Fibroblast of lung (primary cell): ENCODE measurements at places on chromosomes 3 and 15.

- no peak for DNase-seq
These were observed 74.6 kb upstream of the TSC22D2 start for GRCh38 chr3:150333477-150333876.

DNA sequence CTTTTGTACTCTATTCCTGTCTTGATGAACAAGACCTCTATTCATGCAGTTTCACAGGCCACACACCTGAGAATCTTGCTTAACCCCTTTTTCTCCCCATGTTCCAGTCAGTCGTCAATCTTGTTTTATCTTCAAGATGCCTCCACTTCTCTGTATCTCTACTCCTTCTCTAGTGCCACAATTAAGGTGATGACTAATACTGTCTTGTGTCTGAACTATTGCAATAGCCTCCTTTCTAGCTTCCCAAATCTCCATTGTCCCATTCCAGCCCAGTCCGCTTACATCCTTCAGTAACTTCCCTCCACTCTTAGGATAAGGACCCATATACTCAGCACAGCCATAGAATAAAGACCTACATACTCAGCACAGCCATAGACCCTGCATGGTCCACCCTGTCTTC is 24.7 kb downstream of the CHST14 start:
- no peak for DNase-seq

GRCh38 chr15:71093054-71094024 is 21.9 kb upstream of the THSD4 start:
- peak; percentile 50 for DNase-seq

- peak; percentile 36 for DNase-seq
These were observed 92.8 kb downstream of the DUT start for GRCh38 chr15:48423896-48424475.

DNA sequence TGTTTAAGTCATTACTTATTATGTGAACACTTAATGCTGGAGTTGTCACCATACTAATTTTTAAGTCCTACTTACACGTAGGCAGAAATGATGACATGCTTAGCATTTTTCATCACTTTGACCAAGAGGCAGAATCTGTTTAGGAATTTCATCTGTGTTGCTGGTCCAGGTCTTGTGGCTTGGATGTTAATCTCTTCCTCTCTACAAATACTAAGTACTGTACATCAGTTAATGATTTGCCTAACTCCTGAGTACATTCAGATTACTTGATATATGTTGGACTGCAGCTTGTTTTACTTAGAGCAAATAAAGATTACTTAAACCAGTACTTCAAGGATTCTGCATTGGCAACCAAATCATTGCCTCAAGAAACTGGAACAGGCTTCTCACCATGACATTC is 8.6 kb downstream of the SNRK start:
- DNase-seq = peak; percentile 29

DNA sequence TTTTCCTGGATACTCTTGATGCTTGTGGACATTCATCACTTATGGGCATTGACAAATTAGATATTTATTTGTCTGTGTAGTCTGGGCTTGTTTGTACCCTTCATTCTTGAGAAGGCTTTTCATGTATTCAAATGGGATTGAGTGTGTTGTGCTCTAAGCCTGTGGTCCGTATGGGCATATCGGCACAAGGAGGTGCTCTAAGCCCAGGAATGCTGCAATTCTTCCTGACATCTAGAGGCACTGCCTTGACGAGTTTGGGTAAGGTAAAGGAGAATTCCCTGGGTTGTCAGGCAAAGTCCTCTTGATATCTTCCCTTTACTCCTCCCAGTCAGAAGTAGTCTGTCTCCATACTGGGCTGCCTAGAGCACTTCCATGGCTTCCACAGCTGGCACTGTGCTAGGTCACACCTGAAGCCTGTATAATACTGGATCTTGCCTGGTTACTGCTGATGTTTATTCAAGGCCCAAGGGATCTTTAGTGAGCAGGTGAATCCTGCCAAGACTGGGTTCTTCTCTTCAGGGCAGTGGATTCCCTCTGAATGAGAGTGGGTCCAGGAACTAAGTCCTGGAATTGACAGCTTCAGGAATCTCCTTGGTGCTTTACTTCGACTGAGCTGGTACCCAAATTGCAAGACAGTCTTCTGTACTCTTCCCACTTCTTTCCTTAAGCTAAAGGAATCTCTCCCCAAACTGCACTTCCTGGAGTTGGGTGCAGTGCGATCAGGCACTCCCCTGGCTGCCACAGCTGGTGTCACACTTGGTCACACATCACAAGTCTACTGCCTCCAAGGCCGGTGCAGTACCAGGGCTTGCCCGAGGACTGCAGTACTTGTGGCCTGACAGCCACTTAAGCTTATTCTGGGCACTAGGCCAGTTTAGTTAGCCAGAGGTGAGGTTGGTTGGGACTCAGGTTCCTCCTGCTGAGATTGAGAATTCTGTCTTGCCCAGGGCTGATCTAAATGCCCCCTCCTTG is 46.0 kb downstream of the GALK2 start:
- DNase-seq = peak; percentile 26

DNA sequence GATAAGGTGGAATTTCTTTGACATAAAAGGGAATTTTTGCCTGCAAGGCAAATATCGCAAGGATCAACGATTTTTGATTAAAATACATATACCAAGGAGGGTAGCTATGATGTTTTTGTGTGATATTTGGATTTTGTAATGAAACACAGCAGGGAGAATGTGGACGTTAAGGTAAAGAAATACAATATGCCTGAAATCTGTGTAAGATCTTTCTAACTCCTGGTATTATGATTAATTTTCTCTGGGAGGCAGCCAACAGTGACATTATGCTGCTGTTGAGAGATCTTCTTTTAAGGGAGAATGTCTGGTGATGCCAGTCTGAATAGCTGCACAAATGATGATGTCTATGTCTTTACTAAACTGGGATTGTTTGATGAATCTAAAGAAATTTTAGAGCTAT is 972.2 kb downstream of the SQOR start:
- no peak for DNase-seq

DNA sequence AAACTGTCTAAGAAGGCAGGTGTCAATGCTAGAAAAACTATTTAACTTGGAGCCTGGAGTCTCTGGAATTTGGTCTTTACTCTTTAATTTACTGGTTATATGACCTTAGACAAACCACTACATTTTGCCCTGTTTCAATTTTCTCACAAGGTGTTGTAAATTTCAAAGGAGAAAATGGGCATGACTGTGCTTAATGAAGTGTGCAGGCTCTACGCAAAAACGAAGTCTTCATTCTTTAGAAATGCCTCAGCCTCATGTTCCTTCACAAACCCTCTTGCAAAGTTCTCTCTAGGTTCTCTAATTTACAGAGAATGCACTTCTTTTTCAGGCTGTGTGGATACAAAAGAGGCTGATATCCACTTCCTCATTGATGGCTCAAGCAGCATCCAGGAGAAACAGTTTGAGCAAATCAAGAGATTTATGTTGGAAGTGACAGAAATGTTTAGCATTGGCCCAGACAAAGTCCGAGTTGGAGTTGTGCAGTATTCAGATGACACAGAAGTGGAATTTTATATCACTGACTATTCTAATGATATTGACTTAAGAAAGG is 39.1 kb downstream of the COL6A5 start:
- no peak for DNase-seq

GRCh38 chr3:36907911-36908646 is 36.8 kb downstream of the TRANK1 start:
- peak; percentile 84 for DNase-seq

DNA sequence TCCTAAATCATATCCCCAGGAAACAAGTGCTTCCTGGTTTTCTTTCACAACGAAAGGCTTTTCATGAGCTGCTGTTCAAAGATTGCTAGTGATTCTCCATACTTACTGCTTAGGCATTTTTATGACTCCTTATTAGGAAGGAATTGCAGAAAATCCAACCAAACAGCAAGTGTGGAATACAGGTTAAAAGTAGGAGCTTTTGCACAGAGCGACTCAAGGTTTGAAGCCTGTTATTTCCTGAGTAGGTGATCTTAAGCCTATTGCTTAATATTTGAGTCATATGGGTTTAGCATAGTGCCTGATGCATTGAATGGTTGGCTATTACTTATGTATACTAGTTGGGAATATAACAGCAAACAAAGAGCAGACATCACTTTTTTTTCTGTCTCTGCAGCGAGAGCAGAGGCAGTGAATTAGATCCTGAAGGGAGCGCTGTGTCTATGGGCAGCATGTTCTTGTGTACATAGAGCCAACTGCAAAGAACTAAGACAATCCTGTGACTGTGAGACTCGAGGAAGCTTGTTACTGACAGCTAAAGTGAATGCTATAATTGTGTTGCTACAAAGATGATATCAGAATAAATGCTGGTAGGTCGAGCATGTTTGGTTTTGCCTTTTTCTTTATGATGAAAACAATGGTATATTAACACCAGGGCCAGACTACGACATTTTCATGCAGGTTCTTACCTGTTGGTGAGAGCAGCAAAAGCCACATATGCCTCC is 6.3 kb downstream of the TM4SF1 start:
- DNase-seq = peak; percentile 58

GRCh38 chr3:23465569-23465968 is 262.4 kb downstream of the UBE2E2 start:
- no peak for DNase-seq

DNA sequence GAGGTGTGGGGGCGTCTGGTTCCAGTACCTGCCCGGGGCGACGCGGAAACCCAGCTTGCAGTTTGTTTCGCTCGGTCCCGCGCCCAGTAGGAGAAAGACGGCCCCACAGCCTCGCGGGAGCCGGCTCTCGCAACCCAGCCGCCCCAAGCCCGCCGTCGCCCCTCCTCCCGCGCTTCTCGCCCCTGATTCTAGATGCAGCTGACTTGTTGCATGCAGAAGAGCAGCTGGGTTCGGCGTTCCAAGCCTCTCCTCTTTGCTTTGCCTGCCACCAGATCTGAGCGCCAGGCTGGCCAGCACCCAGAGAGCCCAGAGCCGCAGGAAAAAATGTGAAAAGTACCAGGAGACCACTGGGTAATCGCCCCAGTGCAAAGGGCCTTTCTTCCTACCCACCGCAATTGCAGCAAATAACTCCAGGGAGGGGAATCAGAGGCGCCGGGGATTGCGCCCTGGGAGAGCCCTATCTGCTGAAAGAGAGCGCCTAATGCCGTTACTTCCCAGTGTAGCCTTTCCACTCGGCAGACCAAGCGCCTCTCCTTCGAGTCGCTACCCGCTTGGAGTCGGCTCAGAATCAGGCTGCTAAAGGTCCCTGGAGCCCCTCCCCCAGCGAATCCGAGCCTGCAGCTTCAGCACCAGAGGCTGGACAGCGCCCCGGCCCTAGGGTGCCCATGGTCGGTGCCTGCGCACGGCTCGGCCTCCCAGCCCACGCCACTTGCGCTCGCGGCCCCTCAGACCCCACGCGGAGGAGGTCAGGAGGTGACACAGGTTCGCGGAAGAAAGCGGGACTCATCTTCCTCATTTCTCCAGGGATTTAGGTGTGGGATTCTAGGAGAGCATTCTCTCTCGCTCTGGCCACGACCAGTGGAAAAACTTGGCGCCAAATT is 15.7 kb upstream of the AEN start:
- peak; percentile 37 for DNase-seq

GRCh38 chr3:53974324-53974723 is 82.7 kb upstream of the SELENOK start:
- no peak for DNase-seq

GRCh38 chr3:191328383-191328961 is 722 bp upstream of the CCDC50 start:
- no peak for DNase-seq

GRCh38 chr15:58037723-58038301 is 27.7 kb downstream of the ALDH1A2 start:
- no peak for DNase-seq

- no peak for DNase-seq
These were observed 942.5 kb downstream of the ROBO1 start for GRCh38 chr3:78825118-78825857.

DNA sequence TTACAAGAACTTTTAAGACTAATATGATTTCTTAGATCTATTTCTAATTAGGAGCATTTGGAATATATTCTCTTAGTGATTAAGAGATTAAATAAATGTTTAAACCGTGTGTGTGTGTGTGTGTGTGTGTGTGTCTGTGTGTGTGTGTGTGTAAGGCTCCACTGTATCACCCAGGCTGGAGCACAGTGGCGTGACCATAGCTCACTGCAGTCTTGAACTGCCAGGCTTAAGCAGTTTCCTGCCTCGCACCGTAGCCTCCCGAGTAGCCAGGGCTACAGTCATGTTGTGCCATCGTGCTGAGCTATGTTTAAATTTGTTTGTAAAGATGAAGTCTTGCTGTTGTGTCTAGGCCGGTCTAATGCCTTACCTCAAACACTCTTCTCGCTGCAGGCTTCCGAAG is 109.4 kb downstream of the KLHL25 start:
- no peak for DNase-seq

DNA sequence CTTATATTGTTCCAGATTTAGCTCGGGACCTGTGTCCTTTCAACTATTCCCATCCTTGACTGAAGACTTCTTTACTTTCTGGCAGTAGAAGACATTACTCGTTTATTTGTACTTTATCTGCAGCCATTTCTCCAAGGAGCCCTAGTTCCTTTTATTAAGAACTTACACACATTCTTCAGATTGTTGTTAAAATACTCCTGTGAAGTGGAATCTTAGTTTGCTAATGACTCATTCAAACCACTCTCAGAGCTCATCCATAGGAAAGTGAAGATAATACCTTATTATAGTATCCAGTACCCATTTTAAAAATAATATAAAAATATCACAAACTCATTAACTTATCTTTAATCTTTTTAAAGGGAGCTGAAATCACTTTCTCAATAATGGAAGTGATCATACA is 63.5 kb downstream of the C3orf70 start:
- peak; percentile 70 for DNase-seq

DNA sequence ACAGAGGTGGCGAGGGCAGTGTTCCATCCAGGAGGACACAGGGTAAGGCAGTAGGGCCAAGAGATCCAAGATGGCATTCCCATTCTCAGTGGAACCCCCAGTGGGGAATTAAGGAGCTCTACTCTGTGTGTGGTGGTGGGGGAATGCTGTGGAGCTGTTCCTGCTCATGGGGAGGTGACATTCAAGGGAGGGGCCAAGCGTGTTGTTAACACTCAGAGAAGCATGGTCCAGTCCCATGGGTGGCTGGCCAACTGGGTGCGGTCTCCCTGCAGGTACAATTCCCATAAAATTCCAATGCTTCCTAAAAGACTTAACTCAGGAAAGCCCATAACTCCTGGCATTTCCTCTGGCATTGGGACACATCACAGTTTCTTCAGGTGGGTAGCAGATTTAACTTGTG is 2.3 kb downstream of the CAMP start:
- DNase-seq = no peak

DNA sequence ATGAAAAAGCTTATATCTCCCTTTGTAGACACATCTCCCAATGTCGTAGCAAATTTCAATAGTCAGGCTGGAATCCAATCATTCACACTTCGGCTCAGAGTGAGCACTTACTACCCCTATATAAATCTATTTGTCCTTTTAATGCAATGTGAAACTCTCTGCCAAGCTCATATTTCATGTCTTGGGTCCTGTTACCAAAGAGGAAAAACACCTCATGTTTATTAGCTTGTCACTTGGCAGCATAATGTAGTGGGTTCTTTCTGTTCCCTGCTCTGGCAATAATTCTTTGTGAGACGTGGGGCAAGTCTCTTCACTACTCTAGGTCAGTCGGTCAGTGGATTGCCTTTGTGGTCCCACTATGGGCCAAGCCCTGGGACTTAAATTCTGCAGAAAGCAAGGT is 107.1 kb downstream of the SRGAP3 start:
- peak; percentile 17 for DNase-seq
